Thoracic aorta endothelial cell (primary cell): ENCODE measurements at places on chromosomes 7 and 10. TPM values are rescaled to one million over a fixed set of nuclear protein-coding genes. Genes with fewer than 3 reads are reported as not detected.

STK31 gene
- total RNA-seq: 0.57 TPM in 1 of 2 replicates, not detected in the other

KCND2 gene
- not detected in 2 replicates for total RNA-seq

TMEM229A gene
- total RNA-seq: not detected in 2 replicates

CELF2 gene
- 19.5 and 27.5 TPM in 2 replicates for total RNA-seq

TRPV5 gene
- total RNA-seq: not detected in 2 replicates

FAM200A gene
- 6.5 and 8.1 TPM in 2 replicates for total RNA-seq

SLC39A12 gene
- total RNA-seq: not detected in 2 replicates

OR2A5 gene
- total RNA-seq: not detected in 2 replicates

HOXA2 gene
- 1.6 and 2.2 TPM in 2 replicates for total RNA-seq

NT5C3A gene
- 25.5 and 34.0 TPM in 2 replicates for total RNA-seq

SFTPD gene
- total RNA-seq: not detected in 2 replicates

TEX47 gene
- not detected in 2 replicates for total RNA-seq
